WTC11 (cell line): ENCODE measurements at places on chromosomes 3 and 15.
A peak's percentile ranks its signal among the peaks of the same experiment; 100 is the strongest.

DNA sequence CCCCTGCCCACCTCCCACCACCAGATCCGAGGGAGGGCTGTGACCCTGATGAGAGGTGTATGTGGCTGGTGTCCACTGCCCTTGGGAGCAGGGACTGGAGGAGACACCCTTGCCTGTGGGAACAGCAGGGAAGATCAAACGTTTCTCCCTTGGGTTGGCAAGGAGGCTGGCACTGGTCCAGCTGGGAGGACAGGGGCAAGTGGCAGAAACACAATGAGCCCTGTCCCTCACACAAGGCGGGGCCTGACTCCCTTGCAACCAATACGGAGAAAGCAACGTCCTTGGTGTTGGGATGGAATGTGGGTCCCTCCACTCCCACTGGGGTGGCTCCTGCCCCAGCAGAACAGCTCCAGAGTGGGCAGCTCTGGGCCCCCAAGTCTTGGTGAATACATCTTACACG, 5.2 kb downstream of the HYAL2 start:
- no peak for DNase-seq

DNA sequence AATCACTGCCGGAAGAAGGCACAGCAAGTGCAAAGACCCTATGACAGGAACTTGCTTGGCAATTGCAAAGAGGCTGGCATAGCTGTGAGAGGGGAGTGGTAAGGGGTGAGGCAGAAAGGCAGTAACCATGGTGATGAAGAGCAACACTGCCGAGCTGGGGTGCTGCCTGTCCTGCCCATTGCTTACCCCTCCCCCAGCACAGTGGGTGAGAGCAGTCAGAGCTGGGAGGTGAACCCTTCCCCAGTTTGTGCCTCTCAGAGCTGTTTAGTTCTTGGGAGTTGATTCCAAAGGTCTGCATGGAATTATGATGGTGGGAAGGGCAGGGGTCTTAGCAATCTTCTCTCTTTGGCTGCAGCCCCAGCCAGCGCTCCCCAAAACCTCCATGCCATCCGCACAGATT, 8.8 kb downstream of the TYRO3 start:
- no peak for DNase-seq

- no peak for DNase-seq
These were observed 174.3 kb upstream of the ZBTB20 start for GRCh38 chr3:115321400-115321805.

DNA sequence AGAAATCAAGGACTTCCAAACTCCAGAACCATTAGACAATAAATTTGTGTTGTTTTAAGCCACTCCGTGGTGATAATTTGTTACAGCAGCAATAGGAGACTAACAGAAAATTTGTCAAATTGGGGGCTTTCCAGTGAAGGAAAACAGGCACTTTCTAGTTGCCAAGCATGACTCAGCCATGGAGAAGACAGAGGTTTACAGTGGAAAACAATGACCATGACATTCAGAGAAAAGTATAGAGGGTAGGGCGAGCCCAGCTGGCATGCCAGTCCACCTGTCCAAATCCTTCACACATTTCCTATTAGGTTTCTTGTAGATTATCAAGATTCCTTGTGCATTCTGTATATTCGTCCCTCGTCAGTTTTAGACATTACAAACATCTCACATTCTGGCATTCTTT, 24.9 kb downstream of the SLCO2A1 start:
- DNase-seq = no peak

DNA sequence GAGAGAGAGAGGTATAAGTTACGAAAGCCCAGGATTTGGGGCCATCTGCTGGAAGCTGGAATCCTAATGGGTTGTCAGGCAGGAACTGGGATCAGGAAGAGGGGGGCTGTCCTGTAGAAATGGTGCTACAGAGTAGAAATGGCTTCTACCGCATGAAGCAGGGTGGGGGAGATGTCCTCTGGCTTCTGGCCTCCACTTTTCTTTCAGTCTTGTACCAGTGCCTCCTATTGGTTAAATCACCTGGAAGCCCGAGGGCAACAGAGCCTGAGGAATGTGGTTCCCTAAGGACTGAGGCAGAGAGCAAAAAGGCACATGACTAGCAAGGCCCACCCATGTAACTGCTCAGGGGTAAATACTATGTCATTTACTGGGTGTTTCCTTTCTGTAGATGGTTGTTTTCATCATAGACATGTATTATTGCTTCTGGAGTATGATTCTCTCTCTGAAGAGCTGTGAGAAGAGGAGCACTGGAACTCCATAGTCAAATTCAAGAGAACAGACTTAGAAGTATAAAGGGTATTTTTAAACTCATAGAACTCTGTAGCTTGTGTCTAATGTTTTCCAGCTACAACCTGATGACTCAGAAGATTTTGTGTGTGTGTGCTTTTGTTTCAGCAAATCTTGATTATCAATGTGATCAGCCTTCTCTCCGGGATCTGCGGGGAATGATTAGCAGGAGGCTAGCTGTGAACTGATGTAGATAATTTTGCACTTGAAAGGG, 20.2 kb upstream of the MITF start:
- DNase-seq = peak; percentile 21

DNA sequence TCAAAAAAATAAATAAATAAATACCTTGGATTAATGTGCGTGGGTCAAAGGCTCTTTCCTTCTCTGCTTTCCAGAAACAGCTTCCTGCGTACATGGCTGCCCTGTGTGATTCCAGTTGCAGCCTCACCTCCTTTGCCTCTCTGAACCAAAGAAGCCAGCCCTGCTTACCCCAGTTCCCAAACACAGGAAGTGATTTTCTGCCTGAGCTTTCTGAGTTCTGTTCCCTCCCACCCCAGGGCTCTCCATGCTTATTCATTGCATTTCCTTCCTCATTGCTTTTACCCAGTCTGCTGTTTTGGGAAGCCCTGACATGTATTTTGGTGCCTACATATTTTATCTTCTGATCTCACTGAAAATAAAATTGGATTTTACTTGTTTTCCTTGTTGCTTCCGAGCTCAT, 15.4 kb downstream of the ZSCAN2 start:
- no peak for DNase-seq

- no peak for DNase-seq
These were observed 99.4 kb downstream of the DTWD1 start for GRCh38 chr15:49720261-49720660.

DNA sequence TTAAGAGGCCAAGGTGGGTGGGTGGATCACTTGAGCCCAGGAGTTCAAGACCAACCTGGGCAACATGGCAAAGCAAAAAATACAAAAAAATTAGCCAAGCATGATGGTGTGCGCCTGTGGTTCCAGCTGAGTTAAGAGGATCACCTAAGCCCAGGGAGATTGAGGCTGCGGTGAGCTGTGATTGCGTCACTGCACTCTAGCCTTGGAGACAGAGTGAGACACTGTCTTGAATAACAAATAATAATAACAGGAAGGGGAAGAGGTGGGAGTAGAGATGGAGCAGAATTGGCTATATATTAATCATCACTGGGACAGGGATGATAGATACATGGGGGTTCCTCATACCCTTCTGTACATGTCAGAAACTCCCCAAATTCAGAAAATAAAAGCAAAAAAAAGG, 23.8 kb upstream of the NMB start:
- DNase-seq = no peak

GRCh38 chr3:152474585-152474984, 205.9 kb downstream of the MBNL1 start:
- DNase-seq = no peak

DNA sequence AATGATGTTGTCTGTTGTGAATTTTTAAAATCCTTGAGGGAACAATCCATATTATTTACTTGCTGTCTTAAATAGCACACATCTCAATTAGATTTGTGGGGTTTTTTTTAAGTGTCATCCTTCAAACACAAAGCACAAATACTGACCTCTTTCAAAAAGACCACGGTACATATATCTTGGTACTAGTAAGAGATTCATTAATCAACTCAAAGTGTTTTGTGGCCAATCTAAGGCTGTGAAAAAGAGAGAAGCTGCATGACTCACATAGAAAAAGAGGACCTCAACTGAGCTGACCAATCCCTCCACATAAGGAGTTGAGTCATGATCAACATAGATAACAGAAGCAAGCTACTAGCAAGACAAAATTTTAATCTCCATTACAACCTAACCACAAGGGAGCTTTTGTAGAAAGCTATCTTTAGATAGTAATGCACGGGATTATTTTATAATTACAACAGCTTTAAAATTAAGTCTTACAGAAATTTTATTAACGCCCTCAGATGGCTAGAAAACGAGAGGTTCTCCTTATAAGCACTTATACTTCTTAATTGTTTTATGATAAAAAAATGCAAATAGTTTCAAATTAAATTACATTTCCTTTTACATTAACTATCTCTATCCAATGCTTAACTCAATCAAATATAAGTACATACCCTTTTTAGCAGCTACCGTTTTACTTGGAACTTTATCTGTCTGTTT, 60.5 kb downstream of the TOP2B start:
- no peak for DNase-seq

DNA sequence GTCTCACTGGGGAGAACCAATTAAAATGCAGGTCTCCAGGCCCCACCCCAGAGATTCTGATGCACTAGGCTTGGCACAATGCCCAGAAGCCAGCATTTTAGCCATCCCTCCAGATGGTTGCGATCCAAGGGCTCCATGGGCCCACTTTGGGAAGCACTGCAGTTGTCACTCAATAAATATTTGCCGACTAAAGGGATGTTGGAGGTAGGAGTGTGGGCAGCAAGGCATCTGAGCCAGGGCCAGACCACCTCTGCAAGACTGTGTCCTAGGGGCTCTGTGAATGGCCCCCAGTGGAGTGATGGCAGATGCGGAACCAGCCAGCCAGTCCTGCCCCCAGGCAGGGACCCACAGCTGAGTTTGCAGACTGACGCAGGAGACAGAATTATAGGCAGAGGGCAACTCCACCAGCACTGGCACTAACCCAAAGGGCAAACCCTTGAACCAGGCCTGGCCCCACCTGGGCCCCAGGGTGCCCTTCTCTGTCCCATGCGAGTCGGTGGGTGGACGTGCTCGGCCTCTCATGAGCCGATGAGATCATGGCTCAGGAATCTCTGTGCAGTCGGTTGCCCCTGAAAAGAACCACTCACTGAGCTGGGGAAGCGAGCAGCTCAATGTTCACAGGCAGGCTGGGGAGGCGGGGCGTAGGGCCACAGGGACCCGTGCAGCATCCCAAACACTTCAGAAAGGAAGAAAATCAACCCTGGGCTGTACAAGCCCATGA, 49.7 kb downstream of the SEMA5B start:
- DNase-seq = peak; percentile 39

- no peak for DNase-seq
These were observed 149.1 kb upstream of the HACD2 start for GRCh38 chr3:123733805-123734526.

DNA sequence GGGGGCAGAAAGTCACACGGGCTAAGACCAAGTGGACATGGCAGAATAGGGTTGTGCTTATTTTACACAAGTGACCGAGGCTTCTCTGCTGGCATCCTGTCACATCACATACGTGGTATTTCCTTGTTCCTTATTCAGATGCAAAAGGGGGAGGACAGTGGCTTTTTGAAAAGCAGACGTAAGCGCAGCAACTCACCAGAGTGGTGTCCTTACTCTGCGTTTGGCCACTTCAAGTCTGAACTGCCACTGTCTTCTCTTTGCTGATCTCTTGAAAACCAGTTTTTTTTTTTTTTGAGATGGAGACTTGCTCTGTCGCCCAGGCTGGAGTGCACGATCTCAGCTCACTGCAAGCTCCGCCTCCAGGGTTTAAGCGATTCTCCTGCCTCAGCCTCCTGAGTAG, 113.2 kb downstream of the SOX2 start:
- DNase-seq = no peak

- peak; percentile 19 for DNase-seq
These were observed 364.0 kb upstream of the RBMS3 start for GRCh38 chr3:28916713-28917499.

DNA sequence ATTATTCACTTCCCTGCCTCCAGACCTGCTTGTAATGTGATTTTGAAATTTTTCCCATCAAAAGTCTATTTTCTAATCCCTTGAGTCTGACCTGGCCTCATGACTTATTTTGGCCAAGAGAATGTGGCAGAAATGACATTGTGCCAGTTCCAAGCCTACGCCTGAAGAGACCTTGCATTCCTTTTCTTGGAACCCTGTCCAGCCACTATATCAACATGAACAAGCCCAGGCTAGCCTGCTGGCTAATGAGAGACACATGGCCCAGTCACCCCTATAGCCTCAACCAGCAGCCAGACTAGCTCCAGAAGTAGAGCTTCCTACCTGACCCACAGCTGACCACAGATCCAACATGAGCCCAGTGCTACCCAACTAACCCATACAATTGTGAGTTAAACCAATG, 121.1 kb upstream of the ACP3 start:
- DNase-seq = no peak

GRCh38 chr3:139558351-139559266, 19.1 kb upstream of the RBP1 start:
- no peak for DNase-seq

DNA sequence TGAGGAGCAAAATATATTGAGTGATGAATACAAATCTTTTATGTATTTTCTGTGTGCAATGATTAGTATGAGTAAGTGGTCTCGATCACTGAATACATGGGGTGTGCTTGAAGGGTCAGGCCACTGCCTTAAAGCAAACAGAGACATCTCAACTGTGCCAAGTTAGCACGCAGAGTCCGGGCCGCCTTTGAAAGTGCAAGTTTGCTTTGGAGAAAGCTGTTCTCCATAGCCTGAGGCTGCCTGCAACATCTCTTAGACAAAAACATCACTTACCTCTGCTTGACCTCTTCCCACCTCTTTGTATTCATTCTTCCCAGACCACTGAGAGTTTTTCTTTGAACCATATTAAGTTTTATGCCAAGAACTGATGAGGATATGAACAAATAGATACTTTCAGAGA, 267.0 kb downstream of the ZBTB20 start:
- DNase-seq = no peak

GRCh38 chr15:39778021-39778420, 4.6 kb downstream of the FSIP1 start:
- no peak for DNase-seq

- DNase-seq = no peak
These were observed 32.3 kb downstream of the CHDH start for GRCh38 chr3:53813876-53814275.

GRCh38 chr3:141105828-141106628, 54.9 kb downstream of the SPSB4 start:
- DNase-seq = peak; percentile 72

GRCh38 chr3:9172851-9173321, 76.6 kb downstream of the SRGAP3 start:
- DNase-seq = no peak

- DNase-seq = no peak
These were observed 143.9 kb downstream of the OR4M2 start for GRCh38 chr15:22224241-22224671.

- peak; percentile 10 for DNase-seq
These were observed 36.6 kb downstream of the PSTPIP1 start for GRCh38 chr15:77031376-77032050.

- no peak for DNase-seq
These were observed 88.7 kb downstream of the TFG start for GRCh38 chr3:100798012-100798411.

DNA sequence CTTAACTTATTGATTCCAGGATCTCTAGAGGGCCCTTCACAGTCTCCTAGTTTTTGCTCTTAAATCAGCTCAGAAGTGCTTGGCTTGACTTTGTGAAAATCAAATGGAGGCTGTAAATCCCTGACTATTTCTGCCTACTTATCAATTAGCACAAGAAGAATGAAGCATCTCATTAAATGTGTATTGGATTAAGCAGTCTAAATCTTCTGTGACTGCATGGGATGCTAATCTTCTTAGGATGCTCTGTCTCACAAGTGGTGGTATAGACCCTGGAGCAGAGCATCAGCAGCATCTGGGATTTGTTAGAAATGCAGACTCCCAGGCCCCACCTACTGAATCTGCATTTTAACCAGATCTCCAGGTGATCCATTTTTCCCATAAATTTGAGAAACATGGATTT, 488.7 kb downstream of the AGBL1 start:
- no peak for DNase-seq
